ENCODE measurements at places on chromosomes 11 and 22. TPM values are rescaled to one million over a fixed set of nuclear protein-coding genes. Genes with fewer than 3 reads are reported as not detected.

POU2AF2 gene
- polyA plus RNA-seq, result not detected

GGTLC3 gene
- polyA plus RNA-seq, result not detected

ANO3 gene
- polyA plus RNA-seq, result not detected

SSTR3 gene
- 0.61 TPM for polyA plus RNA-seq

KREMEN1 gene
- polyA plus RNA-seq, result 2.1 TPM

MGAT3 gene
- 4.3 TPM for polyA plus RNA-seq

RFPL3 gene
- 0.08 TPM for polyA plus RNA-seq

ELF5 gene
- not detected for polyA plus RNA-seq

SHANK3 gene
- polyA plus RNA-seq, result 2.8 TPM

ADM2 gene
- polyA plus RNA-seq, result 3.3 TPM

KDM4E gene
- not detected for polyA plus RNA-seq

ABCC8 gene
- polyA plus RNA-seq, result 4.9 TPM

MAPK8IP2 gene
- 1.5 TPM for polyA plus RNA-seq

MPZL2 gene
- polyA plus RNA-seq, result 2.3 TPM

PLEKHA7 gene
- 11.4 TPM for polyA plus RNA-seq

C22orf15 gene
- 4.2 TPM for polyA plus RNA-seq

CWF19L2 gene
- polyA plus RNA-seq, result 1.1 TPM

CNGA4 gene
- 0.74 TPM for polyA plus RNA-seq

TIGD3 gene
- 1.1 TPM for polyA plus RNA-seq

MUC6 gene
- not detected for polyA plus RNA-seq

TRIM51 gene
- polyA plus RNA-seq, result not detected

ASRGL1 gene
- polyA plus RNA-seq, result 19.9 TPM

DMC1 gene
- polyA plus RNA-seq, result 3.8 TPM

HTR3B gene
- polyA plus RNA-seq, result not detected

DERL3 gene
- 27.8 TPM for polyA plus RNA-seq

TRIM29 gene
- polyA plus RNA-seq, result 0.17 TPM

NELL1 gene
- polyA plus RNA-seq, result 0.21 TPM

EFCAB6 gene
- 0.32 TPM for polyA plus RNA-seq

All from H1 (cell line).